ENCODE measurements at places on chromosomes 12 and 14. TPM values are rescaled to one million over a fixed set of nuclear protein-coding genes. Genes with fewer than 3 reads are reported as not detected.
A peak's percentile ranks its signal among the peaks of the same experiment; 100 is the strongest.

Gene SERPINA1
- total RNA-seq, result not detected

DNA sequence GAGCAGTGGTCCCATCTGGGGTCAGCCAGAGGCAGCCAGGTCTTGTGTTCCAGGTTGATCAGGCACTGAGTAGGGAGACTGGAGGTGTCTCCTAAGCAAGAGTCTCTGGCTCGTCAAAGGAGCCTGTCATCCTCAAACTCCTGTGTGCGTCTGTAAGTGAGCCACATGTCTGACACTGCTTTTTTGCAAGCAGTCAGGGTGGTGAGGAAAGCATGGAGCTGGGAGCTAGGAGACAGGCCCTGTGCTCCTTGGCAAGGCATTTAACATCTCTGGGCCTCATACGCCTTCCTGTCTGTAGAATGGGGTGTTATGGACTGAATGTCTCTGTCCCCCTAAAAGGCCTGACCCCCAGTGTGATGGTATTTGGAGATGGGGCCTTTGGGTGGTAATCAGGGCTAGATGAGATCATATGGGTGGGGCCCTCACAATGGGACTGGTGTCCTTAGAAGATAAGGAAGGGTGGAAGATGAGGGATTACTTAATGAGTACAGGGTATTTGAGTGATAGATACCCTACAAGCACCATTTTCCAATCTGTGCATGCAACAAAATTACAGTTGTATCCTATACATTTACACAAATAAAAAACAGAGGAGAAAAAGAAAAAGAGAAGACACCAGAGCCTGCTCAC lies 53.0 kb downstream of the ARL6IP4 start:
- H3K36me3 ChIP-seq, result no peaks in the 10 kb centered on the region
- H3K27me3 ChIP-seq, result no peaks in the 10 kb centered on the region
- DNase-seq, result no peak
- H3K4me1 ChIP-seq, result peaks cover 5% of the 10 kb centered on the region
- no peak overlapping the region for H3K4me3 ChIP-seq
- no peak overlapping the region for H3K27ac ChIP-seq

Gene STRAP
- total RNA-seq, result 136 TPM

DNA sequence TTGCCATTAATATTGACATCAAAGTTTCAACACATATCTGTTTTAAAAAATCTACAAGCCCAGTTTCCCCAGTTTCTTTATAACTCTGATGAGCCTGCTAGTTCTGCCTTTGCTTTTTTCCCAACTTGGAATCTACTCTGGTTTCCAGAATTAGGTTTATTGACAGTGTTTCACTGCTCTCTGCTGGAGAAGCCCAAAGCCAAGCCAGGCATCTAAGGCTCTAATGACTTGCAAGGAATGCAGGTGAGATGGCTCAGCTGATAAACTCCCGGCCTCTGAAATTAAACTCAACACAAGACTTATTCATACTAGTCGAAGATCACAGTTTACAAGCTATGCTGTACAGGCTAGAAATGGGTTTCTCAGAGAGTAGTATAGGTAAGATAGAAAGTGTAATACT lies 54.3 kb downstream of the HMGA2 start:
- no peak for DNase-seq
- peaks cover 87% of the 10 kb centered on the region for H3K4me1 ChIP-seq
- no peaks in the 10 kb centered on the region for H3K27me3 ChIP-seq
- H3K27ac ChIP-seq, result peak overlapping the region; percentile 35
- H3K4me3 ChIP-seq, result no peak overlapping the region
- H3K36me3 ChIP-seq, result no peaks in the 10 kb centered on the region

Gene IL25
- not detected for total RNA-seq

GRCh38 chr14:96077983-96078624 lies 38.9 kb downstream of the C14orf132 start:
- H3K27ac ChIP-seq, result no peak overlapping the region
- no peak overlapping the region for H3K4me3 ChIP-seq
- no peak for DNase-seq
- H3K27me3 ChIP-seq, result peaks cover 5% of the 10 kb centered on the region

GRCh38 chr14:96307434-96307833 lies 51.4 kb downstream of the BDKRB1 start:
- peaks cover 1% of the 10 kb centered on the region for H3K4me1 ChIP-seq
- H3K27me3 ChIP-seq, result no peaks in the 10 kb centered on the region
- H3K4me3 ChIP-seq, result no peak overlapping the region
- H3K36me3 ChIP-seq, result peaks cover 50% of the 10 kb centered on the region
- no peak for DNase-seq

DNA sequence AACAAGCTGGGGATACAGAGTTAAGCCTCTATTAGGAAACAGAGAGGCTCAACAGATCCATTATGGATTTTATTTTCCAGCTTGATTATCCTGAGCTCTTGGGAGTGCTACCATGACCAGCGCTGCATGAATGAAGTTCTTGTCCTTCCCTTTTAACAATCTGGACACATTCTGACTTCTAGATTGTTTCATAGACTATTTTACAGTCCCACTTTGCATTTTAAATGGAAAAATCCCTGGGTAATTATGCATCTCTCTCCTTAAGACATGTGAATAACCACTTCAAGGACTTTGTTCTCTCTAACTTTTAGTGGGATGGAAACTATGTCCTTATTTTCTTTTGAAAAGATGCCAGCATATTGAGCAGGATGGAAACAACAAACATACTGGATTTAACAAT lies 2.0 kb downstream of the CCDC198 start:
- DNase-seq, result no peak
- H3K27me3 ChIP-seq, result peaks cover 4% of the 10 kb centered on the region
- no peaks in the 10 kb centered on the region for H3K36me3 ChIP-seq
- H3K27ac ChIP-seq, result no peak overlapping the region

Gene TNFAIP2
- 2.9 TPM for total RNA-seq

- H3K36me3 ChIP-seq, result no peaks in the 10 kb centered on the region
- H3K27me3 ChIP-seq, result peaks cover 5% of the 10 kb centered on the region
- H3K4me3 ChIP-seq, result no peak overlapping the region
- no peak overlapping the region for H3K27ac ChIP-seq
- H3K4me1 ChIP-seq, result peaks cover 15% of the 10 kb centered on the region
- DNase-seq, result no peak
These were observed 214.4 kb downstream of the BMP4 start for GRCh38 chr14:53742233-53742620.

GRCh38 chr12:80860206-80860605 lies 77.5 kb downstream of the LIN7A start:
- H3K4me3 ChIP-seq, result no peak overlapping the region
- no peak for DNase-seq
- H3K4me1 ChIP-seq, result peaks cover 75% of the 10 kb centered on the region
- no peak overlapping the region for H3K27ac ChIP-seq

DNA sequence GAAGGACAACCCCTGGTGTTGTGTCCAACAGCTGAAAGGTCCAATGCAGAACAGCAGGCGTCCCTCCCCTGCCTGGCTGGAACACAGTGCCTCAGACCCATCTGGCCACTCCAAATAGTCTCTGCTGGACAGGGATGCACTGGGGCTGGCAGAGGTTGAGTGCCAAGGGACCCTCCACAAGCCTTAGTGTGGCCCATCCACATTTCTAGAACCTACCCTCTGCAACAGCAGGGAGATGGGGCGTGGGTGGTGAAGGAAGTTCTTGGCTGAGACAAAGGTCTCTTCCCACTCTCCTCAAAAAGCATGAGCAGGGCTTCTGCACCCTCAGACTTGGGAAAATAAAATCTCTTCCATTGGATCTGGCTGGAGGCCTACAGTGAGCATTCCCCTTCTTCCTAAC lies 36.5 kb downstream of the LTBP2 start:
- peaks cover 85% of the 10 kb centered on the region for H3K4me1 ChIP-seq
- no peak overlapping the region for H3K4me3 ChIP-seq
- peak overlapping the region; percentile 100 for H3K27ac ChIP-seq
- peaks cover 28% of the 10 kb centered on the region for H3K36me3 ChIP-seq
- DNase-seq, result no peak
- H3K27me3 ChIP-seq, result no peaks in the 10 kb centered on the region

Gene PTPN6
- 0.94 TPM for total RNA-seq

DNA sequence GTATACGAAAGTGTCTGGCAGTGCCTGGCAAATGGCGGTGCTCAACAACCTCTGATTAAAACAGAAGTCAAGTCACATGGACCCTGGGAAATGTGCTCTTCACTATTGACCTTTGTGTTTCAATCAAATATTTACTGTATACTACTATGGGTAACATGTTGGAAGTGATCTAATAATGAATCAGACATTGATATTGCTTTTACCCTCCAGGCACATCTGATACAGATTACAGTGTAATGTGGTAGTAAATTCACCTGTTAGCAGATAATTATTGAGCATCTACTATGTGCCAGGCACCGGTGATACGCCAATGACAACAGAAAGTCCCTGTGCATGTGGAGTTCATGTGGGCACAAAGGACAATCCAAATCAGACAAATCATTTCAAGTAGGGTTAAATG lies 63.1 kb downstream of the STON2 start:
- DNase-seq, result no peak
- no peak overlapping the region for H3K27ac ChIP-seq
- H3K4me3 ChIP-seq, result no peak overlapping the region
- no peaks in the 10 kb centered on the region for H3K4me1 ChIP-seq
- no peaks in the 10 kb centered on the region for H3K27me3 ChIP-seq

Gene IFNG-AS1
- not detected for total RNA-seq

DNA sequence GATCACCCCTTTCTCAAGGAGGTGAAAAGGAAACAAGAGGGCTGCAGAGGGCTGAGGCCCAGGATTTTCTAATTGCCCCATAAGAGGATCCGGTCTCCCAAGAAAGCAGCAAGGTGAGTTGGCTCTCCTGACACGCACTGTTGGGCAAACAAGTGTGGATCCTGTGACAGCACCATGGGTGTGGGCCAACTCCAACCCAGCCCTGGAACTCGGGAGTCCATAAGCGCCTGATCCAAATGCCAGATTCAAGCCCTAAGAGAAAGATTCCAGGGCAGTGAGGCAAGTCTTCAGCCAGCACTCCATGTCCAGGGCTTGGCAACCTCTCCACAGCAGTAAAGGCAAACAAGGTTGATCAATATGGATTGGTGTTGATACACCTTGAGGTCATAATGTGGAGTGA lies 33.1 kb downstream of the KCNA5 start:
- H3K4me1 ChIP-seq, result peaks cover 1% of the 10 kb centered on the region
- H3K27ac ChIP-seq, result no peak overlapping the region
- peaks cover 30% of the 10 kb centered on the region for H3K27me3 ChIP-seq
- no peak overlapping the region for H3K4me3 ChIP-seq
- DNase-seq, result no peak
- H3K36me3 ChIP-seq, result no peaks in the 10 kb centered on the region

DNA sequence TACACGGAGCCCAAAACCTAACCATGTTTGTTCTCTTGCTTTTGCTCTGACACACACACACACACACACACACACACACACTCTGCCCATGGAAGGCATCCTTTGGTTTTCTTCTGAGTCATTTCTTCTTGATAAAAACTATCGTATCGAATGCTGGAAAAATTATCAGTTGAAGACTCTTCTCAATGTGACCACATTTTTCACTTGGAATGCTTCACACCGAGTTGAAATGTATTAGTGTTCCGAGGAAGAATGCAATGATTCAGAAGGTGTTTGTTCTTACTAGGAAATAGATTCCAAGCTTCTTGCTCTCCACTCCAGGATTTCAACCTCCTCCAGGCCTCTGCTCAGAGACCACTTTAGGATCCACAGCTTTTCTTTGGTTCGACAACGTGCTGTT lies 226.3 kb downstream of the MON2 start:
- no peak overlapping the region for H3K4me3 ChIP-seq
- DNase-seq, result no peak
- H3K27ac ChIP-seq, result peak overlapping the region; percentile 31
- peaks cover 32% of the 10 kb centered on the region for H3K4me1 ChIP-seq
- no peaks in the 10 kb centered on the region for H3K27me3 ChIP-seq
- H3K36me3 ChIP-seq, result peaks cover 67% of the 10 kb centered on the region

DNA sequence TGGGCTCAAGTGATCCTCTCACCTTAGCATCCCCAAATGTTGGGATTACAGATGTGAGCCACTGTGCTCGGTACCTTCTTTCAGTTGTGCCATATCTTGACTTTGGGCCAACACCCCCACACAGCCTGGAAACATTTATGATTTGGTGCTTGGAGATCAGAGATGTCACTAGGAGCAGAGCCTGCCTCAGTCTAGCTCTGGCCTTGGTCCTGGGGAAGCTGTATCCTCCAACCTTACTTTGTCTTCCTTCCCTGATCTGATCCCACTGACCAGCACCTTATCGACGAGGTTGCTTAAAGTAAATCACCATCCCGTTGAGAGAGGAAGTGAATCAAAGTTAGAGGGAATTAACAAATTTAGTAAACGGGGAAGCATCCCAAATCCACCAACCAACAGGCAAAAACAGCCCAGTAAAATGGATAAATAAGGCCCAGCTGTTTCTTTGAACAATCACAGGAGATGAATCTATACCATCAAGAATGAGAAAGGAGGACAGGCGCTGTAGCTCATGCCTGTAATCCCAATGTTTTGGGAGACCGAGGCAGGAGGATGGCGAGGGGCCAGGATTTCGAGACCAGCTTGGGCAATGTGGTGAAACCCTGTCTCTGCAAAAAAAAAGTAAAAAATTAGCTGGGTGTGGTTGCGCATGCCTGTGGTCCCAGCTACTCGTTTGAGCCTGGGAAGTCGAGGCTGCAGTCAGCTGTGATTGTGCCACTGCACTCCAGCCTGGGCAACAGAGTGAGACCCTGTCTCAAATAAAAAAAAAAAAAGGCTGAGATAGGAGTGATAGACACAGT lies 3.4 kb downstream of the PLBD2 start:
- peaks cover 15% of the 10 kb centered on the region for H3K4me1 ChIP-seq
- H3K27ac ChIP-seq, result no peak overlapping the region
- H3K36me3 ChIP-seq, result peaks cover 8% of the 10 kb centered on the region
- DNase-seq, result no peak

- H3K27me3 ChIP-seq, result no peaks in the 10 kb centered on the region
- peak overlapping the region; percentile 37 for H3K27ac ChIP-seq
- DNase-seq, result no peak
- H3K36me3 ChIP-seq, result peaks cover under 1% of the 10 kb centered on the region
- H3K4me1 ChIP-seq, result peaks cover 18% of the 10 kb centered on the region
These were observed 24.5 kb downstream of the SLC16A7 start for GRCh38 chr12:59620326-59620725.

GRCh38 chr12:56629459-56630179 lies 507 bp downstream of the BAZ2A start:
- H3K4me3 ChIP-seq, result peak overlapping the region; percentile 87
- no peaks in the 10 kb centered on the region for H3K27me3 ChIP-seq
- peak overlapping the region; percentile 92 for H3K27ac ChIP-seq
- H3K4me1 ChIP-seq, result peaks cover 61% of the 10 kb centered on the region
- peaks cover 7% of the 10 kb centered on the region for H3K36me3 ChIP-seq

Measured in osteocyte (in vitro differentiated cells).